Right ventricle myocardium superior (tissue), 1 donor: ENCODE measurements at places on chromosomes 16 and 17. TPM values are rescaled to one million over a fixed set of nuclear protein-coding genes. Genes with fewer than 3 reads are reported as not detected.
A peak's percentile ranks its signal among the peaks of the same experiment; 100 is the strongest.

Gene EXOC3L1
- 2.3 TPM for total RNA-seq

Gene HSD17B1
- 0.78 TPM for total RNA-seq

Gene OSGIN1
- 7.2 TPM for total RNA-seq

Gene LGALS9B
- not detected for total RNA-seq

DNA sequence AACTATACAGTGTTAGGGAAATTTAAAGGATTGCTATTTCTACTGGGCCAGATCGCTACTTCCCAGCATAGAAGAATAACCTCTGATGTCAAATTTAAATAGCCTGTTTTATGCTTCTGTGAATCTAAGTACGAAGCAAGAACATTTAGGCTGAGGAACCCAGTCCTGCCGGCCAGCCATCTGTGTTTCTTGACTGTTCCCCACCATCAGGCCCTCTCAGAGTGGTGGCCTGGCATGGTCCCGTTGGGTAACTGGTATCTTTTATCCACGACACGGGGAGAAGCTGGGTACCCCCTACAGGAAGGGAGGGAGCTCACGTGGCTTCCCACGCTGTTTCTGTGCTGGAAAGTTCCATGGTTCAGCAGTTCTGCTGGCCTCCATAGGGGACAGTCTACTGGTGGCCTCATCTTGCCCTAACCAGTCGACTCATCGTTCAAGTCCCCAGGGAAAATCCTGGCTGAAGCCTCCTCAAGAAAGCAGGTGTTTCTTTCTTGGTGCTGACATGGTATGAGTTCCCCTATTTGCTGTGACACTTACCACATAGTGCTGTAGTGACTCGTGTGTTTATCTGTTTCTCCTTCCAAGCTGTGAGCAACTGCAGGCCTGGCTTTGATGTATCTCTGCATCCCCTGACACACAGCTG lies 201.7 kb upstream of the NLRP1 start:
- no peak for DNase-seq

DNA sequence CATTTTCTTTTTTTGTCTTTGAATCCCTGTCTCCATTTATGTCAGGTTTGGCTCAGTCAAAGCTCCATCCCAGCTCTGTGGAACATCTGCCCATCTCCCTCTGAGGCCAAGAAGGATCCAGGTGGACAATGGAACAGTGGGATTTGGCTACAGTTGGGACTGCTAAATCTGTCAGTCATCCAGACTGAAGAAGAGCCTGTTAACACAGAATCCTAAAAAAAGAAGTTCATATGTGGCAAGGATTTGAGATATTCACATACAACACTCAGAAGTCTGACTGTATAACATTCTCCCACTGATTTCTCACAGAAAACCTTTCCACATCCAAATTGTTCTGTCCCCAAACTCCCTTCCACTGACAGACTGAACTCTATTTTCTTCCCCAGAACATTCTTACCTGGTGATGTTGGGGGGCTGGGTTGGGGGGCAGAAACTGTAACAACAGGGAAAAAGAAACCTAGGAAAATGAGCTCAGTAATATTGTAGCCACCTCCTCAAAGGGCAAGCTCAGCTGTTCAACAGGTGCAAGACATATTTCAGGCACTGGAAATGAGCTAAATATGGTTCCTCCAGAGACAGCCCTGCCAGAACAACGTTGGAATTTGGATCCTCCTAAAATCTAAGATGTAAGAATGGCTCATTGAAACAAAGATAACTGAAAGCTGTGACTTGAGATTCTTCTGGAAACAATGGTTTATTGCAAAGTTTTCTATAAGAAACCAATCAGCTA lies 301.5 kb upstream of the CDH5 start:
- no peak for DNase-seq

DNA sequence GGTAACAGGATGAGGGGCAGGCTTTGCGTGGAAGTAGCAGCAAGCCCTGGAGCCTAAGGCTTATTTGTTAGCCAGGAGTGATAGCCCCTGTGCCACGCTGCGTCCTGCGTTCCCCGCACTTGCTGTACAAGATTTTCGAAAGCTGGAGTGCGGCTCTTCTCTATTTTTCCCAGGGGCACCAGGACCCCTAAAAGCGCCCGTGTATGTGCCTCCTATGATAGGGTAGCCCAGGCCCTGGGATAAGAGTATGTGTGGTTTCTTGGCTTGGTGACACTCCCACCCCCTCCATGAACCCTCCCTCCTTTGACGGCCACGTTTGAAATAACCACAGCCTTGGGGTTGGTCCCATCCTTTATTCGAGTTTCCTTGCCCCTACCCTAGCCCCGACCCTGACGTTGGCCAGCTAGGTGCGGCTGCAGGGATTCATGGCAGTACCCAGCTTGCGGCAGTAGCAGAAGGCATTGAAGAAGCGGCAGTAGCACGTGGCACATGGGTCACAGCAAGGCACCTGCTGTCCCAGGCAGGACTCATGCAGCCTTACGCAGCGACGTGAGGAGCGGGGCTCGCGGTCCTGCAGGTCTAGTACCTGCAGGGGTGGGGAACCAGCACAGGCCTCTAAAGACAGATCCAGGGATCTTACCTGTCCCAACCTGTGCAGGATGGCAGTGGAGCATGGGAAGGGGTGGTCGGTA lies 968 bp downstream of the AGRP start:
- no peak for DNase-seq

DNA sequence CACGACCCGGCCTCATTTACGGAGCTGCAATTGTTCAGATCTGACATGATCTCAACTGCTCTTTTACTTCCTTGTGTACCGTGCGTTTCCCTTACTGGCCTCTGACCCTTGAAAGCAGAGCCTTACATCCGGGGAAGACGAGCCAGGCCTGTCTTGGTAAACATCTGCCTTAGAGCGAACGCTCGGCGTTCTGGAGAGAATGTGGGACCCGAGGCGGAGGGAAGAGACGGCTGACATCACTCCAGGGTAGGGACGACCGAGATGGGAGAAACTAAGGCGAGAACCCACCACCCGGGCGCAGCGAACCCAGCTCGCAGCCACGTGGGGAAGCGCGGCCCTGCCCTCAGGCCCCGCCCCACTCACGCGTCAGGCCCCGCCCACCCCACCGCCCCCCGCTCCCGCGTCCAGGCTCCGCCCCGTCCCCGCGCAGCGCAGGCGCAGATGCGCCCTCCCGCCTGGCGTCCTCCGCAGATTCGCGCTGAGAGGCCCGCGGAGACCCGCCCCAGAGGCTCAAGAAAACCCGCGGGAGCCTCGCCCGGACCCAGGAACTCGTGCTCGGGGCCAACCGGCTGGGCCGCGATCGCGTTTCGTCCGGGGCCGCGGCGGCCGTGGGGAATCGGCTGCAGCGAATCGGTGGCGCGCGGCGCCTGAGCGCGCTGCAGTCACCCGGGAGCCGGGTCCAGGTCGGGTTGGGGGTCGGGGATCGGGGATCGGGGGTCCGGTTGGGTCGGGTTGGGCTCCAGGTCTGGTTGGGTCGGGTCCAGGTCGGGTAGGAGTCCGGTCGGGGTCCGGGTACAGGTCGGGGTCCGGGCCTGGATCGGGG lies at the start of gene TELO2:
TELO2 (plus strand) TSS at position 438 of the 823 bp plus-strand sequence. CDS start 922 bp downstream, outside the sequence.
- DNase-seq = peak; percentile 87
